ENCODE measurements at places on chromosomes 2 and 18.

- peak; percentile 47 for DNase-seq
Measured at GRCh38 chr2:106065983-106066820, 127.9 kb downstream of the UXS1 start.

DNA sequence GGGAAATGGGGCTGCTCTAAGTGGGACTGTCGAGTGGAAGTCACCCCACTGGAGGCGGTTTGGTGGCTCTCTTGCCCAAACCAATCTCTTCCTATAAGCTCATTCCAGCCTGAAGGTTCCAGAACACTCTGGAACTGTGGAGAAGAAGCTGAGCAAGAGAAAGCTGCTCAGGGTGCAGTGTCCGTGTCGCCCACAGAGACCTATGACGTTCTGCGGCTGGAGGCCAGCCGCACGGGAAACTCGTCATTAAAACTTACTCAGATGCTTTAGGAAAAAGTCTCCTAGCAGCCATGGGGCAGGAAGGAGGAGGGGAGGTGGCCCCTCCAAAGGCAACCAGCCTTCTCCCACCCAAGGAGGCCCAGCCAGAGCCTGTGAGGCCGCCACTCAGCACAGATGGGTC is 41.7 kb downstream of the ADCY3 start:
- no peak for DNase-seq

GRCh38 chr2:36633470-36634092 is 35.6 kb upstream of the FEZ2 start:
- no peak for DNase-seq

- DNase-seq: no peak
Measured at GRCh38 chr2:4098137-4098536, 394.8 kb downstream of the DCDC2C start.

DNA sequence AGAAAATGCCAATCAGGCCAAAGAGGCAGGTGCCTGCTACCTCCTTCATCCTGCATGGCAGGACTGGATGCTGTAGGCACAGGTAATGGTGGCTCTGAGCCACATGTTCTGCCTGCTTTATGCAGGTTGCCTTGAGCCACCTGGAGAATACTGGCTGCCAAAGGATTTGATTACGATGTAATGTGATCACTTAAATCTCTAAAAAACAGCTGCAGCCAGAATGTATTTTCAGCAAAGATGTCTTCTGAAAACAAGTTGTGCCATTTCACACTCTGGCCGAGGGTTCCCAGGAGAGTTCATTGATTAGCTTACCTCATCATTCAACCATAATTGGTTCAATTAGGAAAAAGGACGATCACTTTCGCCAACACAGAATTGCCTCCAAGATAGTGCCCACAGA is 17.9 kb upstream of the MSGN1 start:
- DNase-seq: no peak

DNA sequence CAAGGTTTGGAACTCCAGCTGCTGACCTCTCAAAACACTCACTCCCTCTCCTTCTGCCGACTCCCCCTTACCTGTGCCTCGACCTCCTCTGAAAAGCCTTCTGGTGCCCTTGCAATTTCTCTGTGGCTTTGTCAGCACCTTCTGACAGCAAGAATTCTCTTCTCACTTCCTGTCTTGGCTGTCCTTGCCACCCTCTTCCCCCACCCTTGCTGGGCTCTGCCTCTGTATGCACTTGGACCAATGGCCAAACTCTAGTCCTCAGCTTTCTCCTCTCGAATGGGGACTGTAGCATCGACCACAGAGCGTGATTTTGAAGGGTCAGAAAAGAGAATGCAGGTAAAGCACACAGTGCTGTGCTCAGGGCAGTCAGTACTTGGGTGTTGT is 99.0 kb downstream of the HS1BP3 start:
- DNase-seq: no peak

DNA sequence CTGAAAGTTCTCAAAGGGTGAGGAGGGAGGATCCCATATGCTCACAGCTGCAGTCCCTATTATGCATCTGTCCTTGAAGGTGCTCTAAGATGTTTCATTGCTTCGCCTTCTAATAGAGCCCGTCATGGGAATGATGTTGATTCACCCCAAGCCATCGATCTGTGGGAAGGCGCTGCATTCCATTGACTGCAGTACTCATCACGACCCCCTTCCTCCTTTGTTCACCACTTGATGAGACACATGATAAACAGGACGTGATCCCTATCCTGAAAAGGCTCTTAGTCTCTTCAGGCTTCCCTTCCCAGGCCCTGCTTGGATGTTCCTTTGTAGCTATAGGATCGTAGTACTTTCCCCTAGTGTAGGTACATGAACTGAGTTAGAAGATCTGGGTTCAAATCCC is 181.8 kb downstream of the AGPS start:
- DNase-seq: no peak

GRCh38 chr2:53756644-53757043 is 11.0 kb upstream of the CHAC2 start:
- no peak for DNase-seq

DNA sequence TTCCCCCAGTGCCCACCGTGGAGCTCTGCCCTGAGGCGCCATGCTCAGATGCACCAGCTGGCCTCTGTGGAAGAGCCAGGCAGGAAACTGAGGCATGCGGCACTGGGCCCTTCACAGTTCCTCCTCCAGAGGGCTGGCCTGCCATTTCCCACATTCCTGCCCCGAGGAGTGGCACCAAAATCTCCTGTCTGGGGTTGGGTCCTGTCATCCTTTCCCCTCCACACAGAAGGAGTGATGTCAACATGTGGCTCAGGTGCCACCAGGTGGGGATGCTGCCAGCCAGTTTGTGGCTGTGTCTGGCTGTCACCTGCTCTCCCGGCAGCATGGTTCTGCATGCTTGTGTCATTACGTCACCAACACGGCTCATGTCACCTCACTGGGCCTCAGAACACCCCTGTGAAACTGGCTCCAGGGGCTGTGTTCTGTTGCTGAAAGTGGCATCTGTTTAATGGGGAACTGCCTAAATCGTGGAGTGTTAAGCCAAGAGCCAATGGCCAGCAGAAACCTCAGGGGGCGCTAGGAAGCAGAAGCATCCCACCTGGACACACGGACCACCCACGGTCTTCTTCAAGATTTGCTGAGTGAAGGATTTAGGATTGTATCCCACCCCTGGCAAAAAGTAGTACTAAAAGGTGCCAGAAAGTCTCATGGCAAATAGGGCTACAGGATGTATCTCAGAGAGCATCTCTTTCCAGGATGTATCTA is 51.3 kb downstream of the ZAP70 start:
- DNase-seq: no peak

DNA sequence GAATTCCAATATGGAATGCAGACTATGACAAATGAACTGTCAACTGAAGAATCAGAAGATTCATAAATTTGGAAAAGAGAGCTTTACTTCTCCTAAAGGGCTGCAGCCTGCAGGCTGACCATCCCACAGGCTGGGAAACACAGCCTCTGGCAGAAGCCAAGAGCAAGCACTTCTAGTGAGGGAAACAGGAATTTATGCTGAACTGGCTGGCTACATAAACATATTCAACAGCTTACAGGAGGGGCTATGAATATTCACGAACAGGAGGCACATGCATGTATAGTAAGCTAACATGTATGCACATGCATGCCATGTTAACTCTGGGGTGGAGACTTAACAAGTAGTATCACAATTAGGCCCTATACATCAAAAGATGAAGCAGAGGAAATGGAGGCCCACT is 17.6 kb downstream of the HIBCH start:
- DNase-seq: no peak

- DNase-seq: no peak
Measured at GRCh38 chr2:102283996-102284395, 27.4 kb upstream of the IL1RL1 start.

DNA sequence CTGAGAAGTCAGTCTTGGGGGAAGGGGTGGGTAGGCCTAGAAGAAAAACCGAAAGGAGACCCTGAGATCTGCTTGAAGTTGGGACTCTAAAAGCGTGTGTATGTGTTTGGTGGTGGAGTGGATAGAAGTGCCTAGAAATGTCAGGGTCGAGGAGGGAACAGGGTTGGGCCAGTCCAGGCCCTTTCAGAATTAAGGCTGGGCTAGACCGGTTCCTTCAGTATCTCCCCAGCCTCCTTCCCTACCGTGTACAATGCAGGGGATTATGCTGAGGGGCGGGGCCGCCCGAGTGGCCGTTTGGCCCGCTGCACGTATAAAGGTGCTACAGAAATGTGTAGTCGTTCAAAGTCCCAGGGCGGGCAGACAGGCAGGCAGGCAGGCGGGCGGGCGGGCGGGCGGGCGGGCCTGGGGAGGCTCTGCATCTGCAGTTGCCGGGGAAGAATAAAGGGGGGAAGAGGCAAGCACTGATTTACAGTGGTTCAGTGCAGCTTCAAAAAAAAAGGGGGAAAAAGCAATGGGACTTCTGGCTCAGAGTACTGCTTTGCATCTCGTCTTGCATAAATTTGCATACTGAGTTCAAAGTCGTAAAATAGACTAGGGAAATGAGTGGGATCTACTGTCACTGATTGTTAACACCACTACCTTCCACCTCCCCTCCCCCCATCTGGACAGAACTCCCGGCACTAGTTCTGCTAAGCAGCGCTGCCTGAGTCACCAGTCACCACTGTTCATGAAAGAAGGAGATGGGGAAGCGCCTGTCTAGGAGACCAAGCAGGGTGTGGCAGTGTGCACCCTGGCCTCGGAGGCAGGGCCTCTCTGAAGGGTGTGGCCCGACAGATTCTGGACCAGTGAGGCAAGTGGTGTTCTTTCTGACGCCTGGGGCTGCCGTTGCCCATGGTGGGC is 3.6 kb downstream of the IGFBP2 start:
- DNase-seq: no peak

DNA sequence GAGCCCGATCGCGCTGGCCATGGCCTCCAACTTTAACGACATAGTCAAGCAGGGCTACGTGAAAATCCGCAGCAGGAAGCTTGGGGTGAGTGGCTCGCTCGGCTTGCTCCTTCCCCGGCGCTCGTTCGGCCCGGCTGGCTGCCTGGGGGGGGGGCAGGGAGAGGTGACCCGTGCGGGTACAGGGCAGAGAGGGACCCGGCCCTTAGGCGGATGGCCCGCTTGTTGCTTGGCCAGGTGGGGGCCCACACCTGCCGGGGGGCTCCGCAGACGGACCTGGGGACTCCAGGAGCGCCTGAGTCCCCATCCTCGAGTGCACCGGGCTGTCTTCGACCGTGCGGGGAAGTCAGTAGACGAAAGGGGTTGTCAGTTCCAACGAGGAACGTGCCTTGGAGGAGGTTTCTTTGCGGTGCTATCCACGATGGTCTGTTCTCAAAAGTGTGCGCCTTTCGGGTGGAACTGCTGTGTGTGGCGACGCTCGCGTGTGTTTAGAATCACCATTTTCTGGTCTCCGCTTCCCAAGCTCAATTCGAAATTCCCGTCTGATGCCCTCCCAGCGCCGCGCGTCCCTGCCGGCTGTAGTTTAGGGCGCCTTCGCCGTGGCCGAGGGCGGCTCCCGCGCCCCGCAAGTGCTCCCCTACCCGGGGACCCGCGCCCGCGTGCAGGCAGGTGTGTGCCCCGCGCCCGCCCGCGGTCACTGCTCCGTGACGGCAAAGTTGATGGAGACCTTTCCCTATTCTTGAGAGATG is 711 bp downstream of the DOK6 start:
- DNase-seq: peak; percentile 23

- no peak for DNase-seq
Measured at GRCh38 chr18:58645398-58645797, 16.5 kb upstream of the ALPK2 start.

- no peak for DNase-seq
Measured at GRCh38 chr2:172083628-172084394, 1.5 kb upstream of the DLX1 start.

- DNase-seq: no peak
Measured at GRCh38 chr2:222353993-222354392, 55.2 kb upstream of the PAX3 start.

Data from renal pelvis (tissue), 12 donors.